ENCODE measurements at places on chromosomes 4 and X.
A peak's percentile ranks its signal among the peaks of the same experiment; 100 is the strongest.

GRCh38 chrX:47674776-47675175, 15.8 kb upstream of the UXT start:
- DNase-seq, result no peak

DNA sequence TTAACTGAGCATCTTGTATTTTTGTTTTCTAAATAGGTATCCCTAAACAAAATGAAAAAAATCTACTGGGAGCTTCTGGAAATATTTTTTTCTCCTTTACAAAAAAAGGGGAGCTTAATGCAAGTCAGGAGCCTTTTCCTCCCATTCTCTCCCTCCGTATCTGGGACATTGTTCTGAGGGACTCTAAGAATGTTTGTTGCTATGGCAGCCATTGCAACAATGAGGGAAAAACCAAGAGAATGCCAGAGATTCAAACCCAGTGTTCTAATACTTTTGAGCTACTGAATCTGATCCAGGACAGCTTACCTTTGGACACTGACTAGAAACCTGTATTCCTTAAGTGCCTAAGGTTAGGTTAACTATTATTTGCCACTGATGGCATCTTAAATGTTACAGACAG, 485.7 kb upstream of the HS3ST1 start:
- DNase-seq, result no peak

DNA sequence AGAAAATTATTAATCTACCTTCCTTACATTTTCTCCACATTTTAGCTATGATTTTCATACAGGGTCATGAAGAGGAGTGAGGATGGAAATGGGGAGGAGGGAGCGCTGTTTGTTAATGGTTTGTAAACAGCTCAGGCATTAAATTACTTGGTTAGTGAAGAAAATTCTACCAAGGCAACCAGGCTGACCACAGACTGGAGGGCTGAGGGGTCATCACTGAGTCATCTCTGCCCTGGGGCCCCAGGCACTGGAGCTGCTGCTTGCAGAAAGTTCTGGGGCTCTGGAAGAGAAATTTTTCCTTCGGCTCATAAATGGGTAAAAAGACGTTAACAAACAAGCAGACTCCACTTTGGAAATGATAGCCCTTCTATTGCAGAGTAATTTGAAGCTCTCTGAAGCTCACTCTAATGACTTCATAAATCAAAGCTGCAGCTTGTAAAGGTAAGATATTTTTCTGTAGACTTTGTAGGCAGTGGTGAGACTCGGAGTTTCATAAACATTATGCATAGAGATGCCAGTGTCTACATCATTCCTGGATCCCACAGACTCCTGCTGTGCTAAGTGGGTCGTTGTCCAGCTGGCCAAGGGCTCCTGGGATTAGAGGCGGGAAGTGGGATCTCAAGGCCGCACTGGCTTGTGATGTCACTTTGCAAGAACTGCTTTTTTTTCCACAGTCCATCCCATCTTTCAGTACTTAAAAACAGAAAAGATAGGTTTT, 159.6 kb downstream of the PTTG2 start:
- DNase-seq, result no peak

DNA sequence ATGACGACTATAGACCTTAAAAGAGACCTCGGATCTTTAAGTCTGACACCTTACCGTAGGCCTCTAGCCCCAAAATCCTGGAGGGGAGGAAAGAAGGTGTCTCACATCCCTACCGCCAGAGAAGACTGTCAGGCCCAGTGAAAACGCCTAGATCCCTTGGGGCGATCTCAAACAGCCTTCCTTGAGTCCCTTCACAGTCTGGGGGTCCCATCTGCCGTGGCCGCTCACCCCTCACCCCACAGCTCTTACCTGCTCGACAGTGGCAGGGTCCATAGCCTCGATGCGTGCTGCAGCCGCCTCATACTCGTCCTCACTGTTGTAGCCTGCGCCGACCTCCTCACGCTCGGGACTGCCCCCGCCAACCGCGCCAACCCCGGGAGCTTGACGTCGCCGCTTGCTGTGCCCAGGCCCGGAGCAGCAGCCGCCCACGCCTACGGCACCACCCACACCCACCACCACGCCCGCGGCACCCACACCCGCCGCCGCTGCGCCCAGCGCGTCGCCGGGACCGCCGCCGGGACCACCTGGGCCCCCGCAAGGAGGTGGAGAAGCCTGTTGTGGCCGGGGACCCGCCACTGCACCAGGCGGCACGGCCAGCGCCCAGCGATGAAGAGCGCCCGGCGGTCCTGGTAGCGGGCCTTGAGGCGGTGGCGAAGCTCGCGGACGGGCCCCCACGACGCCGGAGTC, 536 bp downstream of the OTUD5 start:
- DNase-seq, result peak; percentile 55

DNA sequence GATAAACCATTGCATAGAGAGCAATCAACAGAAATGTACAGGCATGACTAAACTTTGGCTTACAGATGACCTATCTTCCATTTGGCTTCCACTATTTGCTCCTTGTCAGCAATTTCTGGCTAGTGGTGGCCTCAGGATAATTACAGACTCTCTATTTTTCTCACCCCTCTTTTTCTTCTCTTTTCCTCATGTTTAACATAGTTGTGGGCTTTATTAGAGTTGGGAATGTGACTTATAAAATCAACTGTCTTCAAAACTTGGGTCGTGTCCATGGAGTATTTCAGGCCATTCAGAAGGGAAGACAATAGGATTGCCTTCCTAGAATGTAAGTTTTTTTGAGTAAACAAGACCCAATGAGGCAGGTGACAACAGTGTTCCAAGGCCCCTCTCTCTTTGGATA, 236.2 kb downstream of the FRAS1 start:
- no peak for DNase-seq

GRCh38 chr4:101870874-101871273, 80.3 kb downstream of the BANK1 start:
- no peak for DNase-seq

DNA sequence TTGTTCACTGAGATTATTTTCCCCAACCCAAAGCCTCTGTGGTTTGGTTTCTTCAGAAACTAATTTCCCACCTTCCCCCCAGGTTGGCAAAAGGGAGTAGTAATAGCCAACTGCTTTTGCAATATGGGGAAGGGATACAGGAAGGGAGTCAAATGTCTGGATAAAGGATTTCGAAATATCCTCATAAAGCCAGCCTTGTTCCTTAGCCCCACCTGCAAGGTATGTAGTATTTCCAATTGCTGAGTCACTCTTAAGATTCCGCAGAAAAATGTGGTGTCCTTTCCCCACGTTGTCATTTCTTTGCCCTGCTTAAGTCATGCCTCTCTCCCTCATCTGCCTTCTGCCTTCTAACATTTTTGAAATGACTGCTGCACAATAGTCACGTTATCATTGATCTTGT, 138.8 kb upstream of the DCAF8L1 start:
- DNase-seq, result no peak

DNA sequence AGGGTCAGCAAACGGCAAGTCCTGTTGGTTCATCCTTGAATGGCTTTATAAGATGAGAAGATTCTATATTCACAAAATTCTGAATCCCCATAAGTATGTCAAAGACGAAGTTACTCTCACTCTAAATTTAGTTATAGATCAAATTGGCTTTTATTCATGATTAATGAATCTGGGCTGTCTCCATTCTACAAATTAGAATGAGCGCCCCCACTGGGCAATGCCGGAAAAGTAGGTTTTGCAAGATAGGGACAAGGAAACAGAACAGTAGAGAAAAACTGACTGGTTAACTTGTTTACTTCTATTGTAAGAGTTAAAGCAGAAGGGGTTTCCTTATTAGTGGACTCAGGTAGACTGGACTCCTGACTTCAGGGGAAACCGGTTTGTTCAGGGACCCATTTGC, 100.3 kb downstream of the F11 start:
- DNase-seq, result no peak

- DNase-seq, result no peak
Measured at GRCh38 chr4:176742211-176742610, 50.5 kb downstream of the VEGFC start.

- no peak for DNase-seq
Measured at GRCh38 chrX:2508648-2509335, 8.0 kb upstream of the DHRSX start.

DNA sequence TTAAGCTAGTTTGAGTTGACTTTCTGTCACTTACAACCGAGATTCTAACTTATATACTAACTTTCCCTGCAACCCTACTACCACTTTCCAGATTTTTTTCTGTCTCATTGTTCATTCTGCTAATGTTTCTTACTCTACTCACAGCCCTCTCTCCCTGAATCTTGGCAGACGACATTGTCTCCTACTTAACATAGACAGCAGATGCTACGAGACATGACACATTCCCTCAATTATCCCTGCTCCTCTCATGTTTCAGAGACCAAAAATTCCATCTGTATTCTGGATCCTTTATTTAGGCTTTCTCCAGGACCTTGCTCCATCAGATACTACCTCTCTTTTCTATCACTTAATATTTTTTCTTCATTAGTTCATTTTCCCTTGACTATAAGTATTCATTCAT, 379.1 kb upstream of the TEX13C start:
- no peak for DNase-seq

DNA sequence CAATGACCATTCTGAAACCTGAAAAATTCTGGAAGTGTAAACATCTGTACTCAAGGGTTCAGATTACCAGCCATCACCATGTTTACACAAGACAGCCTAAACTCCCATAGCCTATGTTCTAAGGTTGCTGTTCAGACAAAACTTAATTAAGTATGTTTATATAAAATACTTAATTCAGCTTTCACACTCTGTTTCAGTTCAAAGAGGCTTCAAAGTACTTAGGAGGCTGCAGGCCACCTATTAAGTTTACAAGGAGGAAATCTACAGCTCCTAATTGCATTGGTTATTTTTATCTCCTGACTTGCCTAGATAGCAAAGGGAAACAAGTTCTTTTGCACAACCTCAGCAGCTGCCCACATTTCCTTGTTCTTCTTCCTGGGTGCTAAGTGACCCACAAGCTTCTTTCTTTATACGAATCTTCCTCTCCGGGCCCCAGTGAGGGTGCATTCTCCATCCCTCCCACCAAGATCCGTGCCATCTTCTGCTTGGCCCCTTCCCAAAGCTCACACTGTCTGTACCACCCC, 2.0 kb downstream of the GAK start:
- no peak for DNase-seq

DNA sequence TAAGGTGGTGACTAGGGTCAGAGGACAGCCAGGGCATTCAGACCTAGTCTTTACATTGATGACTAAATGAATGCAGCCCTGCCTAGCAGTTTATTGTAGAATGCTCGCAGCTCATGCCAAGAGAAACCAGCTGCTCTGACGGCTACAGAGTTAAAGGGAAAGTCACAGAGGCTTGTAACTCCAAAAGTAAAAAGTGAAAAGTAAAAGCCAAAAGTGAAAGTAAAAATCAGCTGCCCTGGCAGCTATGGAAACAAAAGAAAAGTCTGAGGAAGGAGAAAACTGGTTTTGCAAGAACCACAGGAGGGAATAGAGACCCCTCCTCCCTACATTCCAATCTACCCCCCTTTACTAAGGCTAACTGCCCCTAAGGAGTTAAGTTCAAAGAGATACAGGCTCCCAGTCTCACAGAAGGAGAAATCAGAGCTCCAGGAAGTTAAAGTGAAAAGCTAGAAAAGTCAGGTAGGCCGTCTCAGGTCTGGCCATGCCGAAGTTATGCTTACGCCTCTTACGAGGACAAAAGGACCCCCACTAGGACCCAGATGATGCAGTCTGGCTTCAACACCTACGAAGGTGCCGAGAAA, 6.0 kb downstream of the GAGE10 start:
- no peak for DNase-seq

DNA sequence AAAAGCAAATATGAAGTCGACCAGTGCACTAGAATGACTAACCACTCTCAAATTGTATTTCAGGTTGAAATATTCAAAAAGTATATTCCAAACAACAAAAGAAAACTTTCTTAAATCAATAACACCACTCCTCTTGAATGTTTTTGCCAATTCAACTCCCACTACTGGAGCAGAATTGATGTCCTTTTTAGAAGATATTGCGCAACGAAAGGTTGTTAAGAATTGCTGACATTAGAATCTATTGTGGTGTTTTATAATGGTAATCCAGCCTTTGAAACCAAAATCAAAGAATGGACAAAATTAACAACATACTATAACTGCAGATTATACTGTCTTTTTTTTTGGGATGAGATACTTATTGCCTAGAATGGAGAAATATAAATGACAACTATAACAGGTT, 331.3 kb downstream of the GRXCR1 start:
- DNase-seq, result no peak

GRCh38 chr4:139844459-139845036, 178.9 kb downstream of the MGST2 start:
- DNase-seq, result no peak

DNA sequence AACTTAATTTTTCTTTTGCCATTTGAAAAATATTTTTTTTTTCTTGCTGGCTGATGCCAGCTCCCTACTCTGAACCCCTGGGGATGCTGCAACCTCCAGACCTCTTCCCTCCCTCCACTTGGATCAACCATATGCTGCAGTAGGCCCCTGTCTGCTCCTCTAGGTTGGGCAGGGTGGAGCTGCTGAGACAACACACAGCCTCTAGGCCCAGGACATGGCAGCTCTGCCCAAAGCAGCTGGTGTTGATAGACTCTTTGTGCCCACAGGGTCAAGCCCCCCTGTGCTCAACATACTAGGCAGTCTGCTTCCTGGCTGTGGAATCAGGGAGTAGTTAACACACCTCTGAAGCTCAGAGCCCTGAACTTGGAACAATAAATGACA, 19.9 kb upstream of the CLNK start:
- DNase-seq, result no peak

GRCh38 chr4:163693211-163693610, 198.7 kb downstream of the TMA16 start:
- DNase-seq, result no peak

DNA sequence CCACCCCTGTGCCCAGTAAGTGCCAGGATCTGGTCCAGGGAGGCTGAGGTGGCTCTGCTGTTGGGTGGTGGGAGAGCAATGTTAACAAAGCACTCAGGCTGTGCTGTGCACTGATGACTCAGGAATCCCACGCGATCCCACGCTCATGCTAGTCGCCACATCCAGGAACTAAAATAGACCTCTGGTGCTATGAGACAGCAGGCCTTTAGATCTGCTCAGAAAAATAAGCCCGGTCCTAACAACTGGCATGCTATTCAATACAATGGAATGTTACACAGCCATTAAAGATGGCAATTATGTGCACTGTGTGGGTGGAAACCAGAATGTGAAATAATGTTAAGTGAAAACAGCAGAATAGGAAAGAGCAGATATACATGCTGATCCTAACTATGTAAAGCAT, 26.0 kb downstream of the ARL13A start:
- DNase-seq, result no peak

DNA sequence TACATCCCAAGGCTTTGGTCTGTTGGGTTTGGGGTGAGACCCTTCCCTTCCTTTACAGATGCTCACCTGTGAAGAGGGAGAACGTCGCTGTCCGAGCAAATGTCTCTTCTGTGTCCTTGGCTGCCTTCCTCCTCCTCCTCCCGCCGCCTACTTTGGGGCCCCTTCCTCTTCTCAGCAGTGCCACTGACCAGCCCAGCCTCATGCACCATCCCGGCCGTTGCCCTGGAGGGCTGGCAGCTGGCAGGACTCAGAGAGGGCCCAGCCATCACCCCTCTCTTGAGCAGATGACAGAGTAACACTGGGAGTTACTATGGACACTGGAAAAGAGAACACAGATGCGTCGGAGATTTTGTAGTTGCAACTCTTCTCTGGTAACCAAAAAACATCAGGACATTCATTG, 68.2 kb downstream of the TRMT44 start:
- DNase-seq, result no peak

Measured in activated CD4-positive, alpha-beta T cell treated with anti-CD3 and anti-CD28 coated beads, Interleukin-2, amount 50 U/mL, for 1 hour (primary cell).